Mucosa of gallbladder (tissue), 1 donor: ENCODE measurements at places on chromosomes 5 and 9. TPM values are rescaled to one million over a fixed set of nuclear protein-coding genes. Genes with fewer than 3 reads are reported as not detected.

The CCL21 gene
- 30.2 TPM for total RNA-seq

The CMBL gene
- total RNA-seq, result 90.1 TPM

The C9orf57 gene
- total RNA-seq, result not detected

The CARD6 gene
- total RNA-seq, result 21.9 TPM

The GRXCR2 gene
- total RNA-seq, result not detected

The RXRA gene
- total RNA-seq, result 106 TPM

The ARSI gene
- total RNA-seq, result 2.2 TPM
